ENCODE measurements at places on chromosomes 16 and 17. TPM values are rescaled to one million over a fixed set of nuclear protein-coding genes. Genes with fewer than 3 reads are reported as not detected.

IL32 gene
- not detected for total RNA-seq

OTOP2 gene
- not detected for total RNA-seq

SLC12A3 gene
- not detected for total RNA-seq

OR4D1 gene
- total RNA-seq = not detected

CTRB1 gene
- not detected for total RNA-seq

DNA sequence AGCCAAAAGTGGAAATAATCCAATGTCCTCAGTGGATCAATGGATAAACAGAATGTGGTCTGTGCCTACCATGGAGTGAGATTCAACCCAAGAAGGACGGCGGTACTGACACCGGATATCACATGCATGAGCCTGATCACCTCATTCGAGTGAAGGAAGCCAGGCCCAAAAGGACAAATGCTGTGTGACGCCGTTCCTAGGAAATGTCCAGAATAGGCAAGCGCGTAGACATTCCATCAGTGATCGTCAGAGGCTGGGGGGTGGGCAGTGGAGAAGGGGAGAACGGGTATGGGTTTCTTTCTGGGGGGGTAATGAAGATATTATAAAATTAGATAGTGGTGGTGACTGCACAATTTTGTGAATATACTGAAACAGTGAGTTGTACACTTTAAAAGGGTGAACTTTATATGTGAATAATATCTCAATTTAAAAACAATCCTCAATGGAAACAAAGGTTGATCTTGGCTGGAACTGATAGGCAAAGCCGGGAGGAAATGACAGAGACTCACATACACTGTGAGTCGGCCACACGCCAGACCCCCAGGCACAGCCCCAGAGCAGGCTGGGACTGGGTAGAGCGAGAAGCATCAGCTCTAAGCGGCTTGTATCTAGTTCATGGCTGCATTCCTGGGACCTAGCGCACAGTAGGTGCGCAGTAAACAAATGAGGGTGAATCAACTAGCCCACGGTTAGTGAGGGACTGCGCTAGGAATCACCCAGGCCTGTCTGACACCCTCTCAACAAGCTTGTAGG is 3.5 kb downstream of the DBNDD1 start:
- H3K27me3 ChIP-seq = peaks cover 4% of the 10 kb centered on the region
- no peaks in the 10 kb centered on the region for H3K36me3 ChIP-seq
- no peak overlapping the region for H3K4me3 ChIP-seq
- peaks cover 10% of the 10 kb centered on the region for H3K4me1 ChIP-seq

- H3K4me1 ChIP-seq = peaks cover 5% of the 10 kb centered on the region
- DNase-seq = peak; percentile 85
- H3K36me3 ChIP-seq = peaks cover 77% of the 10 kb centered on the region
- H3K27ac ChIP-seq = no peak overlapping the region
- no peak overlapping the region for H3K4me3 ChIP-seq
These were observed 351.9 kb downstream of the SEC14L1 start for GRCh38 chr17:77492446-77493237.

DNA sequence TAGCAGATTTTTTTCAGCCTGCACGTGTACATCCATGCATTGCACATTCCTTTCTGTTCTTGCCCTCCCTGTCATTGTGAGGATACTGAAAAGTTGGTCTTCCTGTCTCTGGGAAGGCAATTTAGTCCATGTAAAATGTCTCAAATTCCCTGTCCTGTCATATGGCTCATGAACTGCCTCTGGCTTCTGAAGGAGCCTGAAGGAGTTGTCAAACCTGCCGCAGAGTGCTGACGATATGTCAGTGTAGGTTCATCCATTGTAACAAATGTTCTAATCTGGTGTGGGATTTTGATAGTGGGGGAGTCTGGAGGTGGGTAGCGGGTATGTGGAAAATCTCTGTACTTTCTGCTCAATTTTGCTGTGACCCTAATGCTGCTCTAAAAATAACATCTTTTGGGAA is 59.6 kb downstream of the YPEL2 start:
- peaks cover 4% of the 10 kb centered on the region for H3K4me1 ChIP-seq
- no peak overlapping the region for H3K4me3 ChIP-seq
- no peak overlapping the region for H3K27ac ChIP-seq
- no peaks in the 10 kb centered on the region for H3K27me3 ChIP-seq
- H3K36me3 ChIP-seq = no peaks in the 10 kb centered on the region

- H3K4me3 ChIP-seq = no peak overlapping the region
- no peak for DNase-seq
- no peak overlapping the region for H3K27ac ChIP-seq
- no peaks in the 10 kb centered on the region for H3K27me3 ChIP-seq
These were observed 183.5 kb downstream of the CHD9NB start for GRCh38 chr16:52869243-52869642.

GRCh38 chr17:55290492-55291113 is 25.8 kb downstream of the HLF start:
- peaks cover 9% of the 10 kb centered on the region for H3K4me1 ChIP-seq
- no peak overlapping the region for H3K4me3 ChIP-seq
- no peak for DNase-seq
- H3K27me3 ChIP-seq = peaks cover 4% of the 10 kb centered on the region
- no peak overlapping the region for H3K27ac ChIP-seq

GRCh38 chr16:90057738-90058173 is 19.4 kb downstream of the PRDM7 start:
- DNase-seq = peak; percentile 64
- H3K36me3 ChIP-seq = no peaks in the 10 kb centered on the region
- H3K27me3 ChIP-seq = peaks cover 2% of the 10 kb centered on the region
- H3K4me1 ChIP-seq = peaks cover 12% of the 10 kb centered on the region
- no peak overlapping the region for H3K27ac ChIP-seq
- peak overlapping the region; percentile 28 for H3K4me3 ChIP-seq

DNA sequence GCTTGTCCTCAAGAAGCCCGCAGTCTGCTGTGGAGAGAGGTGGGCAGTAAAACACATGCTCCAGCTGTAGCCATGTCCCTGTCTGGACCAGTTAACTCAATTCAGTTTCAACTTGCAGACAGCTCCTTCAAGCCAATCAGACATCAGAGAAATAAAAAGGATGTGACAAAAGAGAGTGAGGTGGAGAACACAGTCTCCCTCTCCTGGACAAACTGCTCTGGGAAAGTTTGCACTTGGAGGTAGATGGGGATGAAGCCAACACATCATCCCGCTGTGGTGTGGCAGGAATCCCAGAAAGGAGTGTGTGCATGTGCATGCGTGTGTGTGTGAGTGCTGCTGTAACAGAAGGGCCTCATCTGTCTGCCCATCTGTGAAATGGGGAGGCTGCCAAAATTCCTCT is 358.6 kb upstream of the ASIC2 start:
- no peak for DNase-seq
- no peaks in the 10 kb centered on the region for H3K27me3 ChIP-seq
- H3K27ac ChIP-seq = no peak overlapping the region
- no peaks in the 10 kb centered on the region for H3K4me1 ChIP-seq

DNA sequence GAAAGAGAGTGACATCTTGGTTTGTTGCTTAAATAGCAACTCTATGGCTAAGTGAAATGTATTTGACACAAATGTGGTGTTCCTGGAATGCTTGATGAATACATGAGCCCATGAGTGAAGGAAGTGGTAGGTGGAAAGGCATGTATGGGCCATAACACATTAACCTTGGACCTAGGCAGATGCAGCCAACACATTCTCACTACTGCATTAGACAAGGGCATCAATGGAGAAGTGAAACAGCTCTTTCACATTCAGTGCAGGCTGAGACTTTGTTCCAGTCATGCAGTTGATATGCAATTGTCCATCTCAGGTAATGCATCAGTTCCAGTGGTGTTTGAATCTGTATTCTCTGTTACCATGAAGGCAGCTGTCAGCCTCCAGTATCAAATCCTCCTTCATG is 133.6 kb downstream of the HS3ST3B1 start:
- no peak overlapping the region for H3K27ac ChIP-seq
- no peaks in the 10 kb centered on the region for H3K36me3 ChIP-seq
- no peaks in the 10 kb centered on the region for H3K27me3 ChIP-seq

DNA sequence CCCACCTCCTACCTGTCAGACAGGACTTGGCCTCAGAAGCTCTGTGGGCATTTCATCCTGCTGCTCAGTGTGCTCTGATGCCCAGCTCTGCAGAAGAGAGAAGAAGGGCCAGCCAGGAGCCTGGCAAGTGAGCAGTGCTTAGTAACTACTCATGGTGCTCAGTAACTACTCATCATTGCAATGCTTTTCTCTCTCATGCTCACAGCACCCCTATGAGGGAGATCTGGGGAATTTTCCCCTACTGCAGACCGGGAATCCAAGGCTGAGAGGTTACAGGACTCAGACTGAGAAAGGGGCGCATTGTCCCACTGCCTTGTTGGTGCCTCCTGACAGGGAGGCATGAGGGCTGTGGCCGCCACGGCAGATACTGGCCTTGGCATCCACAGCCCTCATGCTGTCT is 261.1 kb downstream of the C16orf95 start:
- no peaks in the 10 kb centered on the region for H3K36me3 ChIP-seq
- H3K4me3 ChIP-seq = no peak overlapping the region
- peak; percentile 96 for DNase-seq
- H3K4me1 ChIP-seq = peaks cover 11% of the 10 kb centered on the region

DNA sequence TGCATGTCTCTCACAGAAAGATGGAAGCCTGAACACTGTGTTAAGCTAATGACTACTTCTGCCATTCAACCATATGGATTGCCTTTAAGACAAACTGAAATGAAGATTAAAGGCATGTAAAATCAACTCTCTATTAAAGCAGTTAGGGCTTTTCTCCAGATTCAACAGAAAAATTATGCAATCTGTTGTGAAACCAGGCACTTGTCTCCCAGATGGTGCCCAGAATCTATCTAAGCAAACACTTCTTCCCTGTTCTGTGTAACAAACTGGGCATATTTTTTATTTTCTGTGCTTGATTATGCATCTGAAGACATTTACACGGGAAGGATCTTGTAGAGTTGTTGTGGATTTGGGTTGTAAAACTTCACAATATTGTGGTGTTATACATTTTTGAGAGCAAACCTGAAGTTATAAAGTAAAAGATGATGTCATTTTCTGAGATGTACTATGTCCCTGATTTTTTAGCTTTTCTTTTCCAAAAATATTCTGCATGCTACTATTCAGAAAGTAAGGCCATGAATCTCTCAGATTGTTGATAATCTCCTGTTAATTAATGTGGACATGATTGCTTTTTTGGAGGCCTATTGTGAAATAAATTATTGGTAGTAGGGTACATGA is 1550.3 kb downstream of the CDH8 start:
- H3K36me3 ChIP-seq = no peaks in the 10 kb centered on the region
- no peaks in the 10 kb centered on the region for H3K27me3 ChIP-seq
- H3K4me3 ChIP-seq = no peak overlapping the region
- H3K4me1 ChIP-seq = no peaks in the 10 kb centered on the region
- DNase-seq = no peak

- no peaks in the 10 kb centered on the region for H3K36me3 ChIP-seq
- H3K27me3 ChIP-seq = peaks cover 2% of the 10 kb centered on the region
- H3K4me3 ChIP-seq = no peak overlapping the region
- no peak for DNase-seq
- H3K4me1 ChIP-seq = no peaks in the 10 kb centered on the region
These were observed 18.5 kb upstream of the TMIGD1 start for GRCh38 chr17:30352240-30352814.

GRCh38 chr17:77928519-77929179 is 29.9 kb upstream of the TNRC6C start:
- no peak overlapping the region for H3K4me3 ChIP-seq
- H3K4me1 ChIP-seq = no peaks in the 10 kb centered on the region
- peaks cover 27% of the 10 kb centered on the region for H3K27me3 ChIP-seq
- no peak overlapping the region for H3K27ac ChIP-seq

DNA sequence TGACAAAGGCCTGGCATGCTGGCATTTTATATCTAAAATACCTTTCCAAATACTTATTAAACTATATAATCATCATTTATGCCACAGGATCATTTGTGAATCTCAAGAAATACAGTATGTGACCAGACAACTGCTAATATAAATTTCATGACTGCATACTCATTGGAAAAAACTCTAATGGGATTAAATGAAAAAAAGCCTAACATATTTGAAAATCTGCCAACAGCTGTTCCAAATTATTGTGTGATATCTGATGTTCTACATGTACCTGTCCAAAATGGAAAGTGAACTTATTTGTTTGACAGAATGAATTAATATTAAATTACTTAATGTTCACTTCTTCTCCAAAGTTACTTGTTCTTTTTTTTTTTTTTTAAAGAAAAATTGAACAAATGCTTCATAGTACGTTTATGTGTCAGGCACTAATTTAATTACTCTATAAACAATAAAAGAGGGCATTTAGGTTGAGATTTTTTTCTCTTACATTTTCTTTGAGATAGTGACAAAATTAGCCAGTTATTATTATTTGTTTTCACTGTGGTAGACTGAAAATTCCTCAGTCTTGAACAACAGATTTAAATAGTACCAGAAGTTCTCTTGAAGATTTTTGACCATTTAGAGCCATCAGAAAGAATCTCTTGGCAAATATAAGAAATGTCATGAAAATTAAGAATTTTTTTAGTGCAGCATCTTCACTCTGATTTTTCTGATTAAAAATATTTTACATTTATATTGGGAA is 114.0 kb downstream of the FTO start:
- peaks cover 8% of the 10 kb centered on the region for H3K36me3 ChIP-seq
- no peak for DNase-seq
- H3K4me3 ChIP-seq = no peak overlapping the region
- H3K4me1 ChIP-seq = peaks cover 48% of the 10 kb centered on the region

DNA sequence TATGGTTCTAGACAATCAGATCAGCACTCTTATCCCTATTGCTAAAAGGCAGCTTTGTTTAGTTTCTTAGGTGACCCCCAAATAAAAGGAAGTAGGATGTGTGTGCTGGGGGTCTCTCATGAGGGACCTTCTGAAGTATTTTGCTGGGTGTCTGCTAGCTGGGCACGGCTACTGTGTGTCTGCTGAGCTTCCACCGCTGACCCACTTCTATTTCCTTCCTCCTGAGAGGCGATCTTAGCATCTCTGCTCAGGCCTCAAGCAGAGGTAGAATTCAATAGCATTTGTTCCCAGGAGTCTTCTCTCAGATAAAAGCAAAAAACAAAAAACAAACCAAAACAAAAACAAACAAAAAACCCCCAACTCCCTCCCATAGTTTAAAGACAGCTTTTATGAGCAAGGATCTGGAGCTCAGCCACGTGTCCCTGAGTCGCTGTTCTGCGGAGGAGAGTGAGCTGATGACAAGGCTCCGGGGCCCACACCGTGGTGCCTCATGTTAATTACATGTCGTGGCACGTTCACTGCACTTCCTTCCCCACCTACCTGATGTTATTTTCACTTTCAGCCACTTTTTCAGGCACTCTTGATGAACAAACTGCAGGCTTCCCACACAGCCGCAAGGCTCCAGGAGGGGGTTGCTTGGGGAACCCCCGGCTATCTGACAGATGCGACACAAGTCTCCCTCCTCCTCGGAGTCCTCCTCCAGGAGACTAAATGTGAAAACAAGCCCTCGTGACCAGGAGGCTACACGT is 83.5 kb downstream of the MARCHF10 start:
- no peaks in the 10 kb centered on the region for H3K27me3 ChIP-seq
- no peak overlapping the region for H3K27ac ChIP-seq
- no peaks in the 10 kb centered on the region for H3K36me3 ChIP-seq
- no peaks in the 10 kb centered on the region for H3K4me1 ChIP-seq
- no peak overlapping the region for H3K4me3 ChIP-seq
- no peak for DNase-seq

- H3K36me3 ChIP-seq = peaks cover 12% of the 10 kb centered on the region
- no peaks in the 10 kb centered on the region for H3K27me3 ChIP-seq
- peaks cover 17% of the 10 kb centered on the region for H3K4me1 ChIP-seq
- peak overlapping the region; percentile 76 for H3K4me3 ChIP-seq
- H3K27ac ChIP-seq = peak overlapping the region; percentile 90
These were observed 858 bp downstream of the NUBP1 start for GRCh38 chr16:10744370-10745030.

- H3K27me3 ChIP-seq = no peaks in the 10 kb centered on the region
- peak overlapping the region; percentile 61 for H3K27ac ChIP-seq
- peak; percentile 95 for DNase-seq
These were observed 1.6 kb downstream of the LASP1 start for GRCh38 chr17:38871247-38872015.
